ENCODE measurements at places on chromosomes 7 and 10.

DNA sequence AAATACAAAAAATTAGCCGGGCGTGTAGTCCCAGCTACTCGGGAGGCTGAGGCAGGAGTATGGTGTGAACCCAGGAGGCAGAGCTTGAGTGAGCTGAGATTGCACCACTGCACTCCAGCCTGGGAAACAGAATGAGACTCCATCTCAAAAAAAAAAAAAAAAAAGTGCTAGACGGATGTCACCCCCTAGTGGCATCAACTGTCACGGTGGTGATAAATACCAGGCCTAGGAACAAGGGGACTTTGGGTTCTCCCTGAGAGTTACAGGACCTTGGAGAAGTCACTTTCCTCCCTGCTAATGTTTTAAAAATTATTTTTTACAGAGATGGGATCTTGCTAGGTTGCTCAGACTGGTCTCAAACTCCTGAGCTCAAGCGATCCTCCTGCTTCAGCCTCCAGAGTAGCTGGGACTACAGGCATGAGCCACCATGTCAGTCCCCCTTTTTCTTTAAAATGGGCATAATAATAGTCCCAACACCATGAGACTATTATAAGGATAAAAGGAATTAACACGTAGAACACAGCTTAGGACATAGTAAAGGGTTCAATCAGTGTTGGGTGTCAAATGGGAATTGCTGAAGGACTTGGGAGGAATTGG, 2.6 kb upstream of the TMEM130 start:
- DNase-seq, result peak; percentile 15

GRCh38 chr10:115624448-115624847, 531.3 kb downstream of the ATRNL1 start:
- DNase-seq, result no peak

GRCh38 chr10:107589081-107589480, 424.6 kb upstream of the SORCS1 start:
- no peak for DNase-seq

- no peak for DNase-seq
These were observed 51.2 kb downstream of the SRPK2 start for GRCh38 chr7:105337529-105337928.

GRCh38 chr10:113552701-113553100, at the start of gene HABP2:
HABP2 (plus strand) TSS chr10:113553053; CDS start chr10:113553122, 69 bp downstream.
- DNase-seq, result no peak

- DNase-seq, result no peak
These were observed 35.5 kb downstream of the GPR141 start for GRCh38 chr7:37719077-37719476.

GRCh38 chr10:78972160-78972946, 96.4 kb upstream of the ZMIZ1 start:
- no peak for DNase-seq

DNA sequence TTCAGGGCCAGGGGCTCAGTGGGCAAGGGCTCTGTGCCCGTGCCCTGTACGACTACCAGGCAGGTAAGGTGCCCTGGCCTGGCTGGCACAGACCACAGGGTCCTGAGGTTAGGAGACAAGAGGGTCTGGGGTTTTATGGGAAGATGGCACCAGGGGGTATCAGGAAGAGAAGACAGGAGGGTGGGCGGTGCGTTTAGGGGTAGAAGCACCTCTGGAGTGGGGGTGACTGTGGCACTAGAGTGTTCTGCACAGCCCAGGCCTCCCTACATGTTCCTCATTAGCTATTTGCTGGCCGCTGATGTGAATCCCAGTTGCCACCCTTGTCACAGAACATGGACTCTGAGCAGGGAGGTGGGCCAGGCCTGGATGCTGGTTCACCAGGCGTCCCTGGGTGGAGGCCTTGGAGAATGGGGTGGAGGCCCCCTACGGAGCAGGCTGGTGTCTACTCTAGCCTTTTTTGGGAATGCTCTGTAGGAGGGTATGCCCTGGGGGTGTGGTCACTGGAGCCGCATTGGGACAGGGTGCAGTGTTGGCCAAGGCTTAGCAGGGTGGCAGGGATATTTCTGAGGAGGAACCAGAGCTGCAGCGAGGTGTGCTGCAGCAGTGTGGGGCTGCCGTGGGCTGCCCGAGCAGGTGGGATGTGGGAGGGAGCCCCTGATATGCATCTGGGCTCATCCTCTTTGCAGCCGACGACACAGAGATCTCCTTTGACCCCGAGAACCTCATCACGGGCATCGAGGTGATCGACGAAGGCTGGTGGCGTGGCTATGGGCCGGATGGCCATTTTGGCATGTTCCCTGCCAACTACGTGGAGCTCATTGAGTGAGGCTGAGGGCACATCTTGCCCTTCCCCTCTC, 5.0 kb downstream of the PGAM2 start:
- no peak for DNase-seq

GRCh38 chr7:44767134-44767911, 18.7 kb downstream of the ZMIZ2 start:
- DNase-seq, result no peak

GRCh38 chr10:119550827-119551226, 8.3 kb upstream of the RGS10 start:
- DNase-seq, result no peak

GRCh38 chr10:86447432-86447831, 74.2 kb downstream of the WAPL start:
- no peak for DNase-seq

GRCh38 chr10:132506711-132507408, 30.7 kb upstream of the INPP5A start:
- DNase-seq, result no peak
